ENCODE measurements at places on chromosomes 1 and 21.

DNA sequence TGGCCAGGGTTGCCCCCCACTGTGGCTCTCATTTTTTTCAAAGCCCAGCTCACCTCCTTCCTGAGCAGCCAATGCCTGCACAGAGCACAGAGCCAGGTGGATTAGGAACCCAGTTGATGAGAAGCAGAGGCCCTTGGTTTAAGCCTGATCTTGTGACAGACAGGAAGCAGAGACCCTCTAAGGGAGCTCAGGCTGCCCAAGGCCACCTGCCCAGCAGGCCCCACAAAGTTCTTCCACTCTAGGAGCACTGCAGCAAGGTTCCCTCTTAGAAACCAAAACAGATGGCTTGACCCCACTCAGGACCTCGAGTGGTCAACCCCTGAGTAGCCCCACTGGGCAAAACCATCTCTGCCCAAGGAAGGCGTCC, 25.5 kb upstream of the PRSS38 start:
- no peak for DNase-seq

GRCh38 chr1:185644531-185644930, 89.7 kb upstream of the HMCN1 start:
- no peak for DNase-seq

DNA sequence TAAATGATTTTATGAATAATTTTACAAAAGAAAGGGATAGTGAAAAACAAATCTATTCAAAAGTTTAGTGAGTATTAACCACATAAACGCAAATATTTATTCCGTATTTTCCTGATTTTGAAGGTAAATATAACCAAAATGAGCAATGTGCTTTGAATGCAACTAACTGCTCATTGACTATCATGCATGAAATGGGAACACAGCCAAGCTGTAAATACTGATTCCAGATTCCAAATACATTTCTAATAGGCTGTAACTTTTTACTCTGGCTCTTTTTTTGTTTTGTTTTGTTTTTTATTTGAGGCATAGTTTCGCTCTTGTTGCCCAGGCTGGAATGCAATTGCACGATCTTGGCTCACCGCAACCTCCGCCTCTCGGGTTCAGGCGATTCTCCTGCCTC, 41.8 kb downstream of the SELENOF start:
- no peak for DNase-seq

DNA sequence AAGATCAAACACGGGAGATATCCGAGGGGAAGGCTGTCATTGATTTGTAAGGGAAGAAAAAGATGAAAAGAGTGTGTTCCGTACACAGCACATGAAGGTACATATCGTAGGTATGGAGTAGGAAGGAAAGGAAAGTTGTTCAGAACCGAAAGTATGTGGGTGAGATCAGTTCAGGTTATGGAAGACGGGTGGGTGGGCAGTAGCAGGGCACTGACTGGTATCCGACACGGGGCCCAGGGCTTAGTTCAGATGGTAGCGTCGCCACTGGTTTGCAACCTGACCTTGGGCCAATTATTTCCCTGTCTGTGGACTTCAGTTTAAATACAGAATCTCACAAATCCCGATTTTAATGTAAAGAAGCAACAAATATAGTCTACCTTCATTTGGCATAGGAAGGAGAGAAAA, 27.8 kb upstream of the A3GALT2 start:
- peak; percentile 51 for DNase-seq

GRCh38 chr1:51340380-51340779, 10.0 kb upstream of the TTC39A start:
- no peak for DNase-seq

All from inflammatory macrophage treated with lipopolysaccharide for 4 hours (primary cell).